Breast epithelium (tissue), 4 donors: ENCODE measurements at places on chromosomes 3 and 15.

- H3K4me3 ChIP-seq, result no peak overlapping the region
- H3K27ac ChIP-seq, result no peak overlapping the region
- DNase-seq, result no peak
- no peaks in the 10 kb centered on the region for H3K36me3 ChIP-seq
- H3K4me1 ChIP-seq, result no peaks in the 10 kb centered on the region
Measured at GRCh38 chr3:127606086-127606805, 8.0 kb downstream of the MCM2 start.

DNA sequence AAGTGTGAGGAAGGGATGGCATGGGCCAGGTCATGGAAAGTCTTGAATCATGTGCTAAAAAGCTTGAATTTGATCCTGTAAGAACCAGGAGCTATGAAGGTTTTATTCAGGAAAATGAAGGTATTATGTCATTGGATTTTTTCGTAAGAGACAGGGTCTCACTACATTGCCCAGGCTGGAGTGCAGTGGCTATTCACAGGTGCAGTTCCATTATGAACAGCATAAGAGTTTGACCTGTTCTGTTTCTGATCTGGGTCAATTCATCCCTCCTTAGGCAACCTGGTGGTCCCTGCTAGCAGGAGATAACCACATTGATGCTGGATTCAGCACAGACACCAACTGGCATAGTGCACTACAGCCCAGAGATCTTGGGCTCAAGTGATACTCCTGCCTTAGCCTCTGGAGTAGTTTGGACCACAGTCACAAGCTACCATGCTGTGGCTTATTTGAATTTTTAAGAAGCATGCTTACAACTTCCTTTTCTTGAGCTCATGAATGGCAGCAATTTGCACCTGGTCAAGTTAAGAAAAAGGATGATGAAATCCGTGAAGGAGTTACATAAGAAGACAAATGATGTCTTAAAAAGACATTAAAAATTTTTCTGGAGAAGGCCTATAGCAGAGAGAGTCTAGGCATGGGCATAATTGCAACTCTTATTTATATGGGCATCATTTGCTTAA is 79.1 kb downstream of the CADPS start:
- no peak overlapping the region for H3K27ac ChIP-seq
- H3K4me1 ChIP-seq, result no peaks in the 10 kb centered on the region
- DNase-seq, result no peak

DNA sequence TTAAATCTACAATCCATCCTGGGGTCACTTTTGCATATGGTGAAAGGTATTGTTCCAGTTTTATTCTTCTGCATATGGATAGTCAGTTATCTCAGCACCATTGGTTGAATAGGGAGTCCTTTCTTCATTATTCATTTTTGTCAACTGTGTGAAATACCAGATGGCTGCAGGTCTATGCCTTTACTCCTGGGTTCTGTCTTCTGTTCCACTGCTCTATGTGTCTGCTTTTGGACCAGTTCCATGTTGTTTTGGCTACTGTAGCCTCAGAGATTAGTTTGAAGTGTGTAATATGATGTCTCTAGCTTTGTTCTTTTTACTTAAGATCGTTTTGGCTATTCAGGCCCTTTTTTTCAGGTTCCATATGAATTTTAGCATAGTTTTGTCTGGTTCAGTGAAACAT is 795.8 kb downstream of the OTOL1 start:
- H3K4me1 ChIP-seq, result no peaks in the 10 kb centered on the region
- no peak overlapping the region for H3K4me3 ChIP-seq
- H3K27ac ChIP-seq, result no peak overlapping the region

DNA sequence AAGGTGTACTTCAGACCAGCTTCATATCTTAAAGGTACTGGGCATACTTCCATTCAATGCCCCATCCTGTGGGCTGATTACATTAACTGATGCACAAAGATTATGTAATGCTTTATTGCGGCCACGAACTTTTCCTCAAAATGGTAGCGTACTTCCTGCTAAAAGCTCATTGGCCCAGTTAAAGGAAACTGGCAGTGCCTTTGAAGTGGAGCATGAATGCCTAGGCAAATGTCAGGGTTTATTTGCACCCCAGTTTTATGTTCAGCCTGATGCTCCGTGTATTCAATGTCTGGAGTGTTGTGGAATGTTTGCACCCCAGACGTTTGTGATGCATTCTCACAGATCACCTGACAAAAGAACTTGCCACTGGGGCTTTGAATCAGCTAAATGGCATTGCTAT is 3.4 kb downstream of the SKIL start:
- no peak for DNase-seq
- H3K27me3 ChIP-seq, result no peaks in the 10 kb centered on the region
- H3K4me1 ChIP-seq, result no peaks in the 10 kb centered on the region
- H3K4me3 ChIP-seq, result no peak overlapping the region
- H3K36me3 ChIP-seq, result no peaks in the 10 kb centered on the region

DNA sequence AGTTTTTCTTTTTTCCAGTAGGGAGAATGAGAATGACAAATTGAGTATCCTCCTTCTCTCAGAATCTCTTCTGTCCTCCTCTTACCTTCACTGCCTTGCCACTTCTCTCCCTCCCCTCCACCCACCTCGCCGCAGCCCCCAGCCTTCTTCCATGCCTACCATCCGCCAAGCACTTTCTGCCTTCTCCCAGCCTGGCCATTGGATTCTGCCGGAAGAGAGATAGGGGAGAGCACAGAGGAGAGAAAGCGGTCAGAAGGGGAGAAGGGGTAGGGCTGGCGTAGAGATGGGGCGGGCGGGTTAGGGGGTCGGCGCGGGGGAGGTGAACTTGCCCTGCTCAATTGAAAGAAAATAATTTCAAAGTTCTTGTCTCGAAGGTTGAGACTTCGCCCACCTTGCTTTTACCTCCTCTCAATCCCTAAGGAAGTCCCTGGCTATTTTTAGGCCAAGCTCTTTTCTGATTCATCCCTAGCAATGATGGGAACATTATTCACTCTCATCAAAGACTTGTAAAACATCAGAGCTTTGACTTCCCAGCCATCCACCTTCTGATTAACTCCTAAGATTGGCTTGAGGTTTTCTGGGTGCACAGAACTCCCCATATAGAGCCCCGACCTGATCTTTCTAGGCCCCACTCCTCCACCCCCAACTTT is 811 bp downstream of the C3orf52 start:
- DNase-seq, result no peak
- H3K27me3 ChIP-seq, result no peaks in the 10 kb centered on the region
- H3K4me3 ChIP-seq, result peak overlapping the region; percentile 62
- no peaks in the 10 kb centered on the region for H3K36me3 ChIP-seq

- peak overlapping the region; percentile 50 for H3K27ac ChIP-seq
- peak overlapping the region; percentile 65 for H3K4me3 ChIP-seq
- DNase-seq, result no peak
- no peaks in the 10 kb centered on the region for H3K27me3 ChIP-seq
- no peaks in the 10 kb centered on the region for H3K36me3 ChIP-seq
Measured at GRCh38 chr3:88031642-88032077, 27.1 kb downstream of the CGGBP1 start.

- no peaks in the 10 kb centered on the region for H3K36me3 ChIP-seq
- H3K27ac ChIP-seq, result no peak overlapping the region
Measured at GRCh38 chr3:33052671-33053070, 44.3 kb downstream of the GLB1 start.

- H3K4me3 ChIP-seq, result no peak overlapping the region
- H3K27ac ChIP-seq, result no peak overlapping the region
- no peaks in the 10 kb centered on the region for H3K36me3 ChIP-seq
- no peaks in the 10 kb centered on the region for H3K4me1 ChIP-seq
Measured at GRCh38 chr15:73560501-73561117, 72.6 kb downstream of the NPTN start.

GRCh38 chr3:166405896-166406295 is 568.7 kb upstream of the BCHE start:
- no peak overlapping the region for H3K4me3 ChIP-seq
- no peaks in the 10 kb centered on the region for H3K36me3 ChIP-seq
- no peaks in the 10 kb centered on the region for H3K27me3 ChIP-seq
- no peak overlapping the region for H3K27ac ChIP-seq

DNA sequence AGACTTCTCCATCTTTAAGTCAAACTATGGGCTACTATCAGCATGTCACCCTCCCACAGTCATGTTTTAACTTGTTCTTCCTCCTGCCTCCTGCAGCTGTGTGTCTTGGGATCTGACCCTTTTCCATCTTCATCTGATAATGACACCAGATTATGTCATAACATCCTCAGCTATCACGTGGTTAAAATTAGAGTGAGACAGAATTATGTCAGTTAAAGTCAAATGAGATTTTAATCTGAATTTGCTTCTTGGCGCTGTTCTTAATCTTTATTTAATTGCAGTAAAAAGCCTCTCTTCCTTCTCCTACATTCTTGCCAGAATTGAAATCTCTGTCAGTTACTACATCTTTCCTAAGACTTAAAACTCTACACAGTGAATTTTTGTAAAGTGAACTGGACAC is 107.2 kb downstream of the ARPP21 start:
- no peaks in the 10 kb centered on the region for H3K36me3 ChIP-seq
- no peaks in the 10 kb centered on the region for H3K4me1 ChIP-seq
- no peak for DNase-seq
- H3K27ac ChIP-seq, result no peak overlapping the region
- no peak overlapping the region for H3K4me3 ChIP-seq

DNA sequence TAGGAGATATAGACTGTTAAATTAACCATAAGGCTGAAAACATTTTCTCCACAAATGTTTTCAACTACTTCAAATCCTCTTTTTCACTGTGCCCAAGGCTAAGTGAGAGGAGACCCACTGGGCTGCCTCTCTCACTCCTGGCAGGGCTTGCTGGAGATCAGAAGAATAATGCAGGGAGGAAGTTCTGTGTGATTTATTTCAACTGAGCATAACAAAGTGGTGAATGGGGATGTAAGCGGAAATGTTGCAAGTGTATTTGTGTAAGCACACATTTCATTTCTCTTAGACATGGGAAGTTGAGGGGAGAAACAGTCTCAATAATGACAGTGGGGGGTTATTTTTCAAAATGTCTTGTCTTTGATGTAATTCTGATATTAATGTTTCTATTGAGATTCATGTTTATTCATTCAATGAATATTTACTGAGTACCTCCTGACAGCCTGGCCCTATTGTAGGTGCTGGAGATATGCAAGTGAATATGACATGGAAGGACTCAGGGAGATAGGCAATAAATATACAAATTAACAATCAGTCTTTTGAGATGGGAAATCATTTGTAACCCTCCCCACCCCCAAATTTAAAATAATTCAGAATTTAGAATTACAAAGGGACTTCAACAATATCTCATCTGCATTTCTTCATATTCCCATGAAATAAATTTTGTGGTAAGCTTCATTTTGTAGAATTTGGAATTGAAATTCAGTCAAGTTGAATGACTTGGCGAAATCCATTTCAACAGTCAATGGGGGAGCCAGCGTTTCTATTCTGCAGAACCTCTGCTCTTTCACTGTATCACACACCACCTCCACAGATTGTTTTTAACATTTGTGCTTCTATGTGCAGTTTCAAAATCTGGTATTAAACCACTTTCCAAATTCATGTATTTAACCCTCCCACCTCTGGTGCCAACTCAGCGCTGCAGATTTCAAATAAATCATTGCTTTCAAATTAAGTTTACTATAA is 247.2 kb downstream of the SLC9A9 start:
- no peak overlapping the region for H3K27ac ChIP-seq
- no peaks in the 10 kb centered on the region for H3K36me3 ChIP-seq
- no peak overlapping the region for H3K4me3 ChIP-seq
- H3K27me3 ChIP-seq, result no peaks in the 10 kb centered on the region
- no peak for DNase-seq
- H3K4me1 ChIP-seq, result no peaks in the 10 kb centered on the region

GRCh38 chr15:54812383-54812782 is 384.4 kb downstream of the RSL24D1 start:
- H3K4me3 ChIP-seq, result no peak overlapping the region
- H3K36me3 ChIP-seq, result no peaks in the 10 kb centered on the region
- H3K27me3 ChIP-seq, result no peaks in the 10 kb centered on the region
- H3K4me1 ChIP-seq, result no peaks in the 10 kb centered on the region

GRCh38 chr15:82778755-82779154 is 27.1 kb downstream of the FSD2 start:
- DNase-seq, result no peak
- no peak overlapping the region for H3K27ac ChIP-seq
- no peak overlapping the region for H3K4me3 ChIP-seq
